ENCODE measurements at places on chromosomes 4 and X.

DNA sequence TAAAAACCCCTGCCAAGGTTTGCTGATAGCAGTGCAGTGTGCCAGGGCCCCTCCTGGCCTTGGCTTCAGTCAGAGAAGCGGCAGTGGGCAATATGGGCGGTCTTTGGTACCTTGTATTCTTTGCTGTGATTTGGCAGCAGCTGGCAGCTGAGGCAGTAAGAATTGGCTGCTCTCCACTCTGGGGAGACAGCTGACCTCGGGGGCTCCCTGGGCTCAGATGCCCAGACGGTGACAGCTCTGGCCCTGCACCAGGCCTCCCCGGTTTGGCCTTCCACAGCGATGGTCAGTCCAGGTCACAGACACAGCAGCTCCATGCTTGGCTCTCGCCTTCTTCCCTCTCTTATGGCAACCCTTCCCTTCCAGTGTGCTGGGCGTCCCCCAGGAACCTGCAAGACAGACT is 330.9 kb downstream of the BCOR start:
- no peak for DNase-seq

DNA sequence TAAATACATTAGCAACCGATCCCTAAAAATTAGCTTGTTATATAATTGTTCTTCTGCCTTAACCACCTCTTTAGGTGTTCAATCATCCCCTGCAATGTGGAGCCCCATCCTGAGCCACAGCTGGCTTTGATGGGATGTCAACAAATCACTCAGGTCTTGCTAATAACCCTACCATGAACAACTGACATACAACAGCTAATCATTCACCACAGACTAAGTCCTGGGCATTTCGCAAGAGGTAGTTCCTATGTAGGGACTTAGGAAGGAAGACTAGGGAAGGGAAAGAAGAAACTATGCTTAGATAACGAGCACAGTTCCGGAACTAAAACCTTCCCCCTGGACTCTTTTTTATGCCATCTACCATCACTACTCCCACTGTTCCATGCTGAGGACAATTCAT is 63.6 kb upstream of the PTCHD1 start:
- DNase-seq: no peak

DNA sequence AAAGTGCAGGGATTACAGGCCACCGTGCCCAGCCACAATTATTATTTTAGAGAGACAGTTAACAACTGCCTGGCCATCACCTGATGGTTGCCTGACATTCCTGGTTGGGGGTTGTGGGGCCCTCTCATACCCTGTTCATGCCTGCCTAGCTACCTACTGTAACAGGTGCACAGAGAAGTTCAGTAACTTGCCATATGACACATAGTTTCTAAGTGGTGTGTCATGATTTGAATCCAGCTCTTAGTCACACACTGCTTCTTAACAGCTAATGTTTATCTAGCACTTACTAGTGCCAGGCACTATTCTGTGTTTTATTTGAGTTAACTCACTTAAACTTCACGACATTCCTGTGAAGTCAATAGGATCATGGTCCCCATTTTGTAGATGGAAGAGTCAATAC is 122.7 kb upstream of the JADE1 start:
- DNase-seq: no peak

GRCh38 chr4:71186566-71187403 is 152.0 kb upstream of the SLC4A4 start:
- peak; percentile 16 for DNase-seq

DNA sequence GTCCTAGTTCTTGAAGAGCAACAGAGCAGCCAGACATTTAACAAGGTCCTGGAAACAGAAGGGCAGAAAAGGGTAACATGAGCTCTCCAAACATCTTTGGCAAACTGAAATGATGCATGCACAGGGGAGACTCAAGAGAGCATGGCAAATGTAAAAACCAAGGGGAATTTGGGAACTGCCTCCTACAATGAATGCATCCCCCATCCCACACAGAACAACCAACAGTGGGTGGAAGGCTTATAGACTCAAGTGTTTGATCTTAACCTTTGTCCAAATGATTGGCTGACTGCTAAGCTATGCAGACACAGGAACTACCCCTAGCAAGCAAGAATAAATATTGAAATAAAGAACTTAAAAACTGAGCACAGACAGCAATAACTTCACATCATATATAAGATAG is 74.4 kb downstream of the CENPC start:
- no peak for DNase-seq

DNA sequence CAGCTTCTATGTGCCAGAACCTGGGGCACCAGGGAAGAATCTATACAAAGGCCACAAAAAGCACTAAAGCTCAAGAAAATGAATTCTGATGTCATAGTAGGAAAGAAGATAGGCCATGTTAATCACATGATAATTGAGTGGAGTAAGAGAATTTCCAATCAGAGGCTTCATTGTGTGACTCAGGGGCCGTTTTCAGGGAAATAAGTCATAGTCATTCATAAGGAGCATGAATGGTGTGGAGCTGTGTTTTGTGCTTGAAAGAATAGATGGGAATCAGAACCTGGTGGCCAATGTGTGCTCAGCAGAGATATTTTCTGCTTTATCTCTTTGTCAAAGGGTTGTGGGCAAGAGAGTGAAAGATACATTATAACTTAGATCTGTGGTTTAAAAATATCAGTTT is 102.4 kb upstream of the ZDHHC15 start:
- DNase-seq: no peak

- no peak for DNase-seq
Measured at GRCh38 chrX:9090766-9091165, 56.8 kb upstream of the FAM9B start.

DNA sequence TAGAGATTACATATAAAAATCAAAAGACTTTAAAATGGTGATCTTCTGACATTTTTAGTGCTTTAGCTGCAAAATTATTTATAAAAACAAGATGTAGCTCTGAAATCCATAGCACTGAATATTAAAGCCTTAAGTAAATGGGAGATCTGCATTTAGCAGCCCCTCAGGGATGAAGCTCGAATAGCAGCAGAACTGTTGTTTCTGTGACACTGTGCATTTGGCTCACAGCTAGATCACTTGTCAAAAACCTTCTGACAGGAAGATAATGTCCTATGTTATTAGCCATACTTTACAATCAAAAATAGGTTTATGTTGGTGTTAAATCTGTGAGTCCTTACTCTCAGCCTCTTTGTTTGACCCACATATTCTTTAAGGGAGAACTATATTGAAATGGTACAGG is 14.1 kb upstream of the PYURF start:
- no peak for DNase-seq

DNA sequence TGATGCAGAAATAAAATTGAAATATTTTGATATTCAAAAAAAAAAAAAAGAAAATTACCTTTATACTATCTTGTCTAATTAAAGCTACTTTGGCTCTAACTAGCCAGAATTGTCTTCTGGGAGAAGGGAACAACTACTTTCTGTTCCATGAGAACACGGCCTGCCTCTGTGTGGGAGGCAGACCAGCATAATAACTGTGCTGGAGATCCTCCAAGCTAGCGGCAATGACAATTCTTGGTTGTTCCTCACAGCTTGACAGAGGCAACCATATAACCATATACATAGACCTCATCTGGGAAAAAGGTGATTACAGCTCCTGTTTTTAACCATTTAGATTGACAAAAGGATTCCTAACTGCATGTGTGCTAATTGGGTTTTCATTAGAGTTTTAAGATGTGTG is 95.7 kb downstream of the RBMX2 start:
- no peak for DNase-seq

DNA sequence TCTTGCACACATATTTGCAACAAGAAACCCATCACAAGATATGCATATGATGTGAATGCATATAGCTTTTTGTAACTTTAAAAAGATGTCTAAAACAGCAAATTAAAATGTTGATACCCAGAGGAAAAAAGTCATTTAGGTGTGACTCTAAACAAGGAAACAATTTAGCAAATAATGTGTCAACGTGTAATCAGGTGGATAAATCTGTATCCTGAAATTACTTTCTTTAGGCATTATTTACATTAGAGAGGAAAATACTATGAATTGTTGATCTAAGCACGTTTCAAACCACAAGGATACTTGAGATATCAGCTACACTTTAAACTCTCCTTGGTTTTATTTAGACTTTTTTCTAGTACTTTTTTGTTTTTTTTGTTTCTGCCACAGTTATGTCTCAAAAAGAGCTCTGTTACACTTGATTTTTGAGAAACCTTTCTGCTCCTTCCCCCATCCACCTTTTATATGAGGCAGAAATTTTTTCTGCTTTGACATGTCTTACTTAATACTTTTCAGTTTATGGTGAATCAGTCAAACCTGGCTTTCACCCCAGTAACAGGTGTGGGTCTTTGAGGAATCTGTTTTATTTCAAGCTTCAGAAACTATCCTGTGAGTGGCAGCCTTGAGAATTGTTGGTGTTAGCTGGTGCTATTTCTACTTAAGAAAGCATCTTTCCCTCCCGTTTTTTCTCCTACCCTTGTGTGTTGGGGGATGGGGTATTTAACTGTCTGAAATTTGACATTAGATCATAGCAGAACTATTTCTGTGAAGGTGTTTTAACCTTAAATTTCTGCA is 1.9 kb downstream of the NPNT start:
- no peak for DNase-seq

DNA sequence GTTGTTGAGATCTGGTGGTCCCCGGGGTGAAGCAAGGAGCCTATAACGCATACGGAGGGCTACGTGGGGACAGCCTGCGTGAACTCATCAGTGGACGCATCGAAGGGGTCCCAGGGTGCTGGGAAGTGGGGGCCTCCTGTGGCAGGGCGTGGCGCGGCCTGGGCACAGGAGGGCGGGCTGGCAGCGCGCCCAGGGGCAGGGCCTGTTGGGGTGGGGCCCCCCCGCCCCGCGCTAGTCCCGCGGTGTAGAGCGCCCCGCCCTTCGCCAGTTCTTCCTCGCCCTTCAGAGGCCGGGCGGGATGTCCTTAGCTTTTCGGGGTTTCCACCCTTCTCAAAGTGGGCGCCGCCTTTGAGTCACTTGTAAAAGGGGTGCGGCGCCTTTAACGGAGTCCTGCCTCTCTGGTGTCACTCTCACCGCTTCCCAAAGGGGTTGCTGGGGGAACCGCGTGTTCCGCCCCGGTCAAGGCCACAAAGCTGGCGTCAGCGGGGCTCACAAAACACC is 632 bp downstream of the PLP2 start:
- DNase-seq: peak; percentile 62

- DNase-seq: no peak
Measured at GRCh38 chr4:186557061-186557460, 1.7 kb upstream of the MTNR1A start.

Measured in NCI-H1105 treated with DMSO at 0.1 percent for 48 hours (cell line).